ENCODE measurements at places on chromosomes 2 and 18. TPM values are rescaled to one million over a fixed set of nuclear protein-coding genes. Genes with fewer than 3 reads are reported as not detected.

DNA sequence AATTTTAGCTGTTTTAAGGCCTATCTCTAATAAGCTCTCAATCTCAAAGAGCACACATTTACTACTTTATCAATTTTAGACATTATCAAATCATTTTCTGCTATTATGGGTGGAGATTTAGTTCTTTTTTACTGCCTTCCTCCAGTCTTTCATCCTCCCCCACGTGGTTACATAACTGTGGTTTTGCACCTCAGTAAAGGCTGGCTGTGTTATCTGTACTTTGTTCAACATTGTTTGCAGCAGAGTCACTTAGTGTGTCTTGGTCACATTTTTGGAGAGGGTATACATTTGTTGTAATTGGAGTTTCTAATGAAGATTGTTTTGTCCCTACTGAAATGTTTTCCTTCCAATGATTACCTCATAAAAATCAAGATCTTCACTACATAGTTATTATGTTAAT lies 549.6 kb upstream of the CELF4 start:
- no peak for DNase-seq

DNA sequence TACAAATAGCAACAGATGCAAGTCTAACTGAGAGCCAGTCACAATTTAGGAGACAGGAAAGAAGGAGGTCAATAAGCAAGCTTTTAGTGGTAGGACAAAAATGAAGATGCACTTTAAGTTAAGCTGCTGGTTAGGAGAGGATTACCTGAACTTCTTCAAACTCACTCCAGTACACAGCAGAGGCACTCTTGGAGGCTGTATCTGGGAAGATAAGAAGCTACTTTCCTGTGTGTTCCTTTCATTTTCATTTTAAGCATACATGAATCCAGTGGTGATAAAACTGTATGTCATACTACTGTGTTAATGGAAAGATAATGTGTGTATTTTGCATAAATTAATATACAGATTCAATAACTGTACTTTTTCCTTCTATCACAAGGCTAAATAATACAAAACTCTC lies 49.6 kb downstream of the HYCC2 start:
- no peak for DNase-seq

DNA sequence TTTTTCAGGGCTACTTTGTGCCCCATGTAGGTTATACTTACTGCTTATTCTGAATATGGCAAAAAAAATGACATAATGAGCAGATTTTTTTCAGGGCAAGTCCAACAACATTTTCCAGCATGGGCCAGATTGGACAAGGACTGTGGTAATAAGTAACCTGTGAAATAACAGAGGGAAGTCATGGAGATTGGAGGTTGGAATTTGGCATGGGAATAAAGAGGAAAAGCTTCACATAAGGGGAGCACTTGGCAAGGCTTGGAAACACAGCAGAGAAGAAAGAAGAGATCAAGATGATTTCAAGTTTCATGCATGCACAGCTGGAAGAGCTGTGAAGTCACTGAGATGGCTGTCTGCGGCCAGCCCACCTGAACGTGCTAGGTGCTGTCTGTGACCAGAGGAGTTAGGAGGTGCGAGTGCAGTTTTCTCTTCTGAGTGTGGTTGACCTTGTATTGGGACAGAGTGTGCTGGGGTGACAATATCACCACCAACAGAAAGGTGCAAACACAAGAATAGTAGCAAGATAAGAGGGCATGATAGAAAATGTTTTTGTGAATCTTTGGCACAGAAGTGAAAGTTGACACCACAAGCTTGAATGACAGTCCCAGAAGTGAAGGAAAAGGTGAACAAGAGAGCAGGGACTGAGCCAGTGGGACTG lies 71.1 kb upstream of the DSC1 start:
- no peak for DNase-seq

- DNase-seq: no peak
Measured at GRCh38 chr18:50830544-50830943, 10.7 kb upstream of the MRO start.

- no peak for DNase-seq
Measured at GRCh38 chr2:68738906-68739594, 4.4 kb downstream of the ARHGAP25 start.

- peak; percentile 89 for DNase-seq
Measured at GRCh38 chr2:196234672-196235071, 63.3 kb upstream of the STK17B start.

- DNase-seq: no peak
Measured at GRCh38 chr18:36693931-36694620, 134.7 kb downstream of the TPGS2 start.

DNA sequence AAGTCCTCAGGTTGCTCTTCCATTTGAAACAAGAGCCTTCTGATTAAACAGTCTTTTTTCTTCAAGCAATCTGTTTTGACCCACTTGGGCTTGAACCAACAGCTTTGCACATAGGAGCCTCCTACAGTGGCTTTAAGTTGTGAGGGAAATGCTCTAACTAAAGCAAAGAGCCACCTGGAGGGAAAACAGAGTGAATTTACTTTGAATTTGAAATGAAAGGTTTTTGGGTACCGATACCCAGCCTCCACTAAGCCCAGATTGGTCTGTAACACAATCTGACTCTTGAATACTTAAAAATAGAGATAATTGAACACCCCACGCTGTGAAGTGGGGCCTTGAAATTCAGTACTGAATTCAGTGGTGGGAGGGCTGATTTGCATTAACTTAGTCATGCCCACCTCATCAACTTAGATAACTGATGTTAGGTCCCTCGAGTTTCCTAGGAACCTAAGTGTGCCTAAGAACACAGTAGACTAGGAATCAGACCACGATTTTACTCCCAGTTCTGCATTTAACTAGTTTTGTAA lies 56.3 kb upstream of the ACVR1C start:
- DNase-seq: no peak

DNA sequence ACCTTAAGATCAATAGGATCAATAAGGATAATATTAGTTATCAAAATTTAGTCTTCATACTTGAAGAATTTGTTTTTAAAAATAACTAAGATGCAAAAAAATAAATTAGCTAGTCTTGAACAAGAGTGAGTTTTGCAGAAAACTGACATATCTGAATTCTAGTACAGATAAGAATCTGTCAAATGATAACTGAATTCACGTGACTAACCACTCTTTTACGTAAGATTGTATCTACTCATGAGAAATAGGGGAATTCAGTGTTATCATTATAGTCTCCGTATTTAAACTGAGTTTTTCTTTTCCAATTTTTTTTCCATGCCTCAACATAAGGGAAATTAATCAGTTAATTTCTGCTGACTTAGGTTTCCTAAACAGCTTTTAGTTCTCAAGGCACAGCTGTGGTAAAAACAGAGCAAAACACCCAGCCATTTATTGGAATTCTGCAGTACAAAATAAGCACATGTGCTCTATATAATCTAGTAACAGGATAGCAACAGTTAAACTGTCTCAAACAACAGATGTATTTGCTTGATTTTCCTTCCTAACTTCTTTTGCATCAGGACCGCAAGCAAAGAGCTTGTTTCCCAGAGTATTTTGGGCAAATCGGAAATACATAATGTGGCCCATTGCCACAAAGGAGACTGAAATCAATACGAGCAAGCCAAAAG lies 19.1 kb downstream of the SLC40A1 start:
- DNase-seq: no peak

GRCh38 chr2:235545339-235546150 lies 51.7 kb downstream of the AGAP1 start:
- no peak for DNase-seq

- no peak for DNase-seq
Measured at GRCh38 chr2:234415706-234416105, 81.2 kb downstream of the ARL4C start.

DNA sequence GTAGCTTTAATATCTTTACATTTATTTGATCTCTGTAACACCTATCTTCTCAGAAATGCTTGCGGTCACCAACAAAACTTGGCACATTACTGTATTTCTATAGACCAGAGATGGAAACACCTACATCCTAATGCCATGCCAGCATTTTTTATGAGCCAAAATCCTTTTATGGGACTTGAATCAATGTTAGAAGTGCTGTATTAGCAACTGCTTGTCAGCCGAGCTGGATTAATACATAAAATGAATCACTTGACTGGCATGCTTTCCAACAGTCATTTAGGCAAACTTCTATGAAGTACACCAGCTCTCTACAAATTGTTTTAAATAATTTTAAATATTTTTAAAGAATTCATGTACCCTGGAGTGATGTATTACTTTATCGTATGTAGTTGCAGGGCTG lies 272.9 kb upstream of the NRP2 start:
- DNase-seq: peak; percentile 20

GRCh38 chr2:71545572-71546274 lies 92.4 kb downstream of the DYSF start:
- peak; percentile 61 for DNase-seq

DNA sequence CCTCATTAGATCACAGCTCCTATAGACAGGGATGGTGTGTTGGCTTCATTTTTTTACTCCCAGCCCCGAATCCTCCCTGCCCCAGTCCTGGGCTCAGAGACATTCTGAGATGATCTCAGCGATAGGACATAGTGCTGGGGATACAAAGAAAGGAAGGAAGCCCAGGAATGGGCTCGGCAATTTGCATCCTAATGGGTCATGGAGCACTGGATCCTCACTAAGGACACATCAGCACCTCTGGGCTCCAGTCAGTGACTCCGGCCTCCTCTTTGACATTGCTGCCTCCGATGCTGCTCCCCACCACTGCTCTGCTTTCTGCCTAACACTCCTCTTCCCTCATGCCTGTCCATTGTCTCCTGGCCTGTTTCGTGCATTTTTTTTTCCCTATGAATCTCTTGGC lies 489.1 kb downstream of the STK39 start:
- DNase-seq: no peak

DNA sequence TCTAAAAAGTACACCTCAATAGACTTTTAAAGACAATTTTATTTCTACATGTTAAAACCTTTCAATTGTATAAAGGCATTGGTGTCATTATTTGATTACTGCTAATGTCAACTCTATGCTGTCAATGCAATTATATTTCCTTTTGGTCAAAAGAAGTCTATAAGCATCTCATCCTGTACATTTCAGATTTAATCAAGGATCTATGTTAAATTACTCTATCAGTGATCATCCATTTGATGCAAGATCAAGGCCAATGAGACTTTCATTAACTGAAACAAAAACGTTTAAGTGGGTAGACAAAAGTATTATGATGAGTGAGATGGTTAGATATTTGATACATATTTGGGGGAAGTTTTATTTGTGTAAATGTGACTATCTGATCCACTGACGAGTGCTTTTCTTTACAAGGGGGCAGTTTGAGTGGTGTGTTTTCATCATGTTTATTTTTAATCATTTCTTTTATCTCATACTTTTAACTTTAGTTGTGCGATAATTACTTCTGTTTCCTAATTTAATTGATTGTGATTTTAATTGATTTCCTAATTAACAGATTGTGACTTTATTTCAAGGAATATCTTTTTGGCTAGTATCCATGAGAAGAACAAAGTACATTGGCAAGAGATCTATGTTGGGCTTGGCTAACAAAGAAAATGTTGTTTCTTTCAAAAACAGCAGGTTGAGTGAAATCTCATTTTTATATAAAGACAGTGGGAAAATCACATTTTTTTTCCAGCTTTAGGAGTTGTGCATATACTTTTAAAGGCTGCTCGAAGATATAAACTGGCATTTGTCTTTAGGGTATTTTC lies 1.1 kb downstream of the ARHGAP28 start:
- DNase-seq: no peak

The ESPNL gene
- total RNA-seq: not detected

The SCN2A gene
- total RNA-seq: 0.44 TPM

The CXCR1 gene
- total RNA-seq: not detected

The ELAC1 gene
- 4.2 TPM for total RNA-seq

The ASXL3 gene
- total RNA-seq: not detected

All from M059J (cell line).